ENCODE measurements at places on chromosomes 16 and 17.
A peak's percentile ranks its signal among the peaks of the same experiment; 100 is the strongest.

GRCh38 chr17:33085256-33085655 is 93.6 kb downstream of the SPACA3 start:
- DNase-seq = no peak

- DNase-seq = peak; percentile 11
These were observed 882 bp downstream of the SCARF1 start for GRCh38 chr17:1644493-1645206.

- DNase-seq = no peak
These were observed 3.0 kb downstream of the NGFR start for GRCh38 chr17:49498029-49498615.

DNA sequence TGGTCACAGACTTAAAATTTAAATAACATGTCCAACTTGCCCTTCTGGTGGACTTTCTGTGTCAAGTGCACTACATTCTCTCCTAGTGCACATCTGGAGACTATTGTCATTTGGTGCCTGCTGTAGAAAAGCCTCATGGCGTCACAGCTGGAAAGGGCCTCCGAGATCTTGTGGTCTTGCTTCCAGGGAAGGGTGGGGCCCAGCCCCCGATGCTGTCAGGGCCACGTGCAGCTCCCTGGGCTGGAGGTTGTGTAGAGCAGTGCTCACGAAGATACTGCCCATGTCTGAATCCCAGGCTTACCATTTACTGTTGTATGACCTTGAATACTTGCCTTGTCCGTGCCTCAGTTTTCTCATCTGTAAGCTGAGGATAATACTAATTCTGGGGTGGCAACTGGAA is 6.8 kb upstream of the MPRIP start:
- DNase-seq = no peak

Measured in activated CD4-positive, alpha-beta T cell treated with anti-CD3 and anti-CD28 coated beads for 24 hours (primary cell).